Inflammatory macrophage treated with lipopolysaccharide for 1 hour (primary cell): ENCODE measurements at places on chromosomes 7 and 10.

- no peak for DNase-seq
Measured at GRCh38 chr10:74677951-74678350, 148.4 kb upstream of the KAT6B start.

DNA sequence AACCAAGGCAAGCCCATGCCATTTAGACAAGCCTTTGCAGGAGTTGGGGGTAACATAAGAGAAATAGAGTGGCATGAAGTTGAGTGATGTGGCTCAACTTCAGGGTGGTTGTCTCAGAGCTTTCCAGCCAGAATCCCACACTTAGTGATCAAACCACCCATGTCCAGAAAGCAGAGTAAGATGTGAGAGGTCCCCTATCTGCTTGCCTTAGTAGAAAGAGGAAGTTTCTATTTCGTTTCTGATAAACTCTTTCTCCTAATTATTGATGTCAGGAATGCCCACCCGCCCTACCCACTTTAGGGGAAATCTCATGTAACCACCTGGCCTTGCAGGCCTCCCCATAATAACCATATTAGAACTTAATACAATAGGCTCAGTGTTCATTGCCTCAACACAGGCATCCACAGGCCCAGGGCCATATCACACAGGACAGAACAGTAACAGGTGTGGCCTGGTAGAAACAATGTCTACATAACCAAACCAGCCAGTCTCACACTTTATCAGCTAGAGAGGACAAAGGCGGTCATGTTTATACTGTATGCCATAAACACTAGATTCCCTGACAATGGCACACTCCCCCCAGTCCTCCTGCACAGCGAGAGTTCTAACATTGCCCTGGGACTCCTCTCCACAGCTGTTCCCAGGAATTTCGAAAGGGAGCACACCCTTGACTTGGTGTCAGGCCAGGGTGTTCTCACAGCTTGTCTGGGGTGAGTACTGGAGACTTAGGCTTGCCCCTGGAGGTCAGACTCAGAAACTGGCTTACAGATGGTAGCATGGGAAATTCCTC, 364.4 kb downstream of the CXCL12 start:
- DNase-seq = no peak

GRCh38 chr10:83214136-83214535, 925.2 kb upstream of the GHITM start:
- DNase-seq = no peak

- DNase-seq = no peak
Measured at GRCh38 chr10:98384531-98385133, 30.4 kb downstream of the PYROXD2 start.

GRCh38 chr7:66640802-66641525, 12.3 kb downstream of the KCTD7 start:
- DNase-seq = no peak

GRCh38 chr10:133394801-133395221, 854 bp downstream of the MTG1 start:
- DNase-seq = no peak

GRCh38 chr10:14772399-14772798, 2.3 kb downstream of the FAM107B start:
- no peak for DNase-seq

DNA sequence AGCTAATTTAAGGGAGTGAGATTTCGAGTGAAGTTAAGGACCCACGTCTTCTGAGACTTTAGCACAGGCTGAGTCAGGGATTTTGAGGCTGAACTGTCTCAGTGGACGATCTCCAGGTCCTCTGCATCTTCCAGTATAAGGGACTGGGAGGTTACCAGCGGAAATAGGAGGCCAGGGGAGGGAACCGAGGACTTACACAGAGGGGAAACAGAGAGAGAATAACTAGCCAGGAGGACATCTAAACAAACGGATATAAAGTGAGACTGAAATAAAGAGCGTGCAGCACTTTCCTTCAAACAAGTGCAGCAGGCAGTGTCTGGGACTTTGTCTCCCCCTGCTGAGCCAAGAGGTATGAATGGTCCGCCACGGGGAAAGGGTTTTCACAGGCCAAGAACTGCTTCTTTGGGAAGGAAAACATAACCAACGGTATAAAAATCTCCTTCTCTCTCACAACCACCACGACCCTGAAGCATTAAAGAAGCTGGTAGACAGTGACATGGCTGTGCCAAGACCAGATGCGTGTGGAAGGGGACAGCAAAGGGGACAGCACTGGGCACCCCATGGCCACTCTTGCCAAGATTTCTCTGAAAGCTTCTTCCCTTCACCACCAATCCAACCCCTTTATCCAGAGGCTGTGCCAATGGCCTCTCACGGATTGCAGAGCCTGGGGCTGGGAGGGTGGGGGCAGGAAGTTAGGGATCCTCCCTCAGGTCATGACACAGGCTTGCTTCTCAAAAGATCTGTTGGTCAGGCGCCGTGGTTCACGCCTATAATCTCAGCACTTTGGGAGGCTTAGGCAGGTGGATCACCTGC, 72.0 kb downstream of the SLC37A3 start:
- peak; percentile 83 for DNase-seq

GRCh38 chr7:44366986-44367385, 41.6 kb upstream of the CAMK2B start:
- DNase-seq = peak; percentile 38

GRCh38 chr10:58765910-58766309, 253.2 kb downstream of the BICC1 start:
- no peak for DNase-seq

DNA sequence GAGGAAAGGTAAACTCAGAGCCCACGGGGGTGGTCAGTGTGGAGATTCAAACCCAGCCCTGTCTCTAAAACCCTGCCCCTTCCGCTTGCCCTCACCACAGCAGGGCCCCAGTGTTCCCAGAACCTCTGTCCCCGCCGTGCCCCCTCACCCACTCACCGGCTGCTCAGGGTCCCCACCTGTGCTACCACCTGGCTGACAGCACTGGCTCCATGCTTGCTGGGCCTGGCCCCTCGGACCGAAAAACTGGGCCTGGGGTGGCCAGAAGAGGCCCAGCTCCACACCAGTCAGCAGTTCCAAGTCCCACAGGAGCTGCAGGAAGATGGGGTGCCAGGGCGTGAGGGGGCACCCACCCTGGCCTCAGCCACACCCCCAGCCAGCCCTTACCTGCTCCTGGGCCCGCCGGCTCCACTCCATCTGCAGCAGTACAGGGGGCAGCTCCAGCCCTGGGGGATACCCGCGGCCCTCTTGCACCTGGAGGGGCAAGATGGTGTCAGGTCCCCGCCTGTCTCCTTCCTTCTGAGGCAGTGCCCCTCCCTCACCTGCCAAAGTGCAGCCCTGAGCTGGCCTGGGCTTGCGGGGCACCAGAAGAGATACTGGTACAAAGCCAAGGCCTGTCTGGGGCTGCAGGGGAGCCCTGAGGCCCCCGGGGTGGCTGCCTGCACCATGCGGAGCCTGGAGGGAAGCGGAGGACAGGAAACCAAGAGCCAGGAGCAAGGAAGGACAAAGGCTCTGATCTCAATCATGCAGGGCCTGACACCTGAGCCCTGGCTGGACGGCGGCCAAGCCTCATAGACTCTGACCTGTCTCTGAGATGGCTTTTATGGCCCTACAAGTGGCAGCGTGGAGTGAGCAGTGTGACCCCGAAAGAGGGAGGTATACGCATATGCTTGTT, 11.7 kb downstream of the ATP6V1F start:
- DNase-seq = no peak

- DNase-seq = no peak
Measured at GRCh38 chr7:78521961-78522360, 723.4 kb downstream of the PHTF2 start.

GRCh38 chr10:95558593-95559320, 2.4 kb downstream of the SORBS1 start:
- DNase-seq = no peak

- no peak for DNase-seq
Measured at GRCh38 chr7:45295222-45295621, 137.6 kb downstream of the RAMP3 start.

- DNase-seq = no peak
Measured at GRCh38 chr10:108582387-108582786, 1340.9 kb downstream of the XPNPEP1 start.

- DNase-seq = no peak
Measured at GRCh38 chr7:44187636-44188416, 1.4 kb downstream of the GCK start.

DNA sequence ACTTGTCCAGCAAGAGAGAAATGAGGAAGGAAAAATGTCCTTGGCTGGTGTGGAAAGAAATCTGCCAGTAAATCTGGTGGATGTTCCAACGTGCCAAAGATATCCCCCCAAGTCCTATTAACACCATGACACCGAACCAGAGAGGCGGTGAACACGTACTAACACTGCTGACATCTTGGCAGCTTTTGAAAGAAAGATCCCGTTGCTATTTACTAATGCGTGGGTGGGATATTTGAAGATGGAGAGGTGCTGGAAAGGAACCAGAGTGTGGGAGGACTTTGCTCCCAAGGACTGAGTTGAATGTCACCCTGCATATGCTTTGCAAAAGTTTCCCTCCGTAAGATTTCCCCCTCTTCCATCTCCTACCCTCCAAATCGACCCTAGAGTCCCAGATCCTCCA, 7.9 kb downstream of the CCDC3 start:
- DNase-seq = no peak

GRCh38 chr10:21340331-21340730, 185.2 kb downstream of the SKIDA1 start:
- no peak for DNase-seq

GRCh38 chr10:132298038-132298881, 9.5 kb downstream of the STK32C start:
- no peak for DNase-seq

GRCh38 chr10:46541017-46541661, 15.3 kb downstream of the GPRIN2 start:
- no peak for DNase-seq

DNA sequence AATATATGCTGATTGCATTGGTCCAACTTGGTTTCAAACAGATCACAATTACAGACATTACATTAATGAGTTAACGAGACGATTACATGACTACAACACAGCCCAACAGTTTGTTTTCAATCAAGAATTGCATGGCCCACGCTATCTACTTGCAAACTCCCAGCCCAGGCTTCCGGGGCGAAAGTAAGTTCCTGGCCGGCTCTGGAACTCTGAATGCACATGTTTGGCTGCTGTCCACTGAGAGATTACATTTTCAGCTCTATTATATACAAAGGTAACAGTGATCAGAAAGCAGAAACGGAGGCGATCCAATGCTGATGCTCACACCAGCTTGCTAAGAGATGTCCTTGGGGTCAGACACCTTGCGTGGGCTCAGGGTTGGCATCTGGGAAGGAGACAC, 206.3 kb downstream of the FANK1 start:
- no peak for DNase-seq

DNA sequence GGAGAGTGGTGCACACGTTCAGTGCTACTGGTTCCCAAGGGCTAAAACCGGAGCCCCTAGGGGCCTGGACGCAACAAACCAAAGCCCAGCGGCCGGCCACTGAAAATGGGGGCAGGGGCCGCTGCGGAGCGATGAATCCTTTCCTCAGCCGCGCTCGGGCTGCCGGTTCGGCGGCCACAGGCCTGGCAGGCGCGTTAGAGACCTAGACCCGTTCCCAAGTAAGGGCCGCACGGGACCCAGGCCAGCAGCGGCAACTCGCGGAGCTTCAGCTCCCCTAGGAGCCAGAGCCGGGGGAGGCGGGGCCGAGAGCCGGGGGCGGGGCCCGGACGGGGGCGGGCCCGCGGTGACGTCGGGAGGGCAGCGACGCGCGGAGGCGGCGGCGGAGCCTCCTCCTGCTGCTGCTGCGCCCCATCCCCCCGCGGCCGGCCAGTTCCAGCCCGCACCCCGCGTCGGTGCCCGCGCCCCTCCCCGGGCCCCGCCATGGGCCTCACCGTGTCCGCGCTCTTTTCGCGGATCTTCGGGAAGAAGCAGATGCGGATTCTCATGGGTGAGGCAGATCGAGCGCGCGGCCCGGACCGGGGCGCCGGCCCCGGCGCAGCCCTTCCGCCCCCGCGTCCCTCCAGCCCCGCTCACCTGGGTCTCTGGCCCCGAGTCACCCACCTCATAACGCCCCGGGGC, at the start of gene ARF5:
ARF5 (plus strand) TSS at position 393 of the 678 bp plus-strand sequence; CDS start at position 481, 88 bp downstream.
- peak; percentile 75 for DNase-seq

DNA sequence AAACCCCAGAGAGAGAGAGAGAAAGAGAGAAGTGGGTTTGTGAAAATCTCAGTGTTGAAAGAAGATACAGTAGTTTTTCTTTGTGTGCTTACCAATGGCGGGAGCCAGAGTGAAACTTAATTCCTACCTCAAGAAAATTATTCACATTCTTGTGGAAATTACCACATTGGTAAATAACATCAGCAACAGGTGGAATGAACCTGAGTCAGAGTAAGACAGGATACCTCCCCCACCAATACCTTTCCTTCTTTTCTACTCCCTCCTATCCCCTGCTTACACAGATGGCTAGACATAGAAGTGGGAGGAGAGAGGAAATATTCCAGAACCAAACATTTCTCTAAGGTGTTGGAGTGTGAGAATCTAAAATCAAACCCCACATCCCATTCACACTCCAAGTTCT, 793.9 kb downstream of the SORCS3 start:
- DNase-seq = no peak

DNA sequence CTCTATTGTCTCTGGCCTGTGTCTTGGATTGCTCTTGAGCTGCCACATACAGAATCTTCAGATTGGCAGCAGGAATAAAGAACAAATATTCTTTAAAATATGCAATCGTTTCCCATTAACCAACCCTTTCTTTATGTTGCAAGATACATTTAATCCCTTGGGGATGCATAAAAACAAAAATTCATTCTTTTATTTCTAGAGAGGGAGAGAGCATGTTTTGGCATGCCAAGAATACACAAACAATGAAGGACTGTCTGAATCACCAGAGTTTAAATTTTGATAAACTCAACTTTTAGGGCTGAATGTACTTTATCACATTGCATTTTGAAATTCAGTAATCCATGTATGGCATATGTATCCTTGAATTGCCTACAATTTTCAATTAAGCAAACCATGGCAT, 154.3 kb upstream of the SEMA3D start:
- no peak for DNase-seq

- no peak for DNase-seq
Measured at GRCh38 chr10:129882291-129883010, 81.6 kb downstream of the EBF3 start.

DNA sequence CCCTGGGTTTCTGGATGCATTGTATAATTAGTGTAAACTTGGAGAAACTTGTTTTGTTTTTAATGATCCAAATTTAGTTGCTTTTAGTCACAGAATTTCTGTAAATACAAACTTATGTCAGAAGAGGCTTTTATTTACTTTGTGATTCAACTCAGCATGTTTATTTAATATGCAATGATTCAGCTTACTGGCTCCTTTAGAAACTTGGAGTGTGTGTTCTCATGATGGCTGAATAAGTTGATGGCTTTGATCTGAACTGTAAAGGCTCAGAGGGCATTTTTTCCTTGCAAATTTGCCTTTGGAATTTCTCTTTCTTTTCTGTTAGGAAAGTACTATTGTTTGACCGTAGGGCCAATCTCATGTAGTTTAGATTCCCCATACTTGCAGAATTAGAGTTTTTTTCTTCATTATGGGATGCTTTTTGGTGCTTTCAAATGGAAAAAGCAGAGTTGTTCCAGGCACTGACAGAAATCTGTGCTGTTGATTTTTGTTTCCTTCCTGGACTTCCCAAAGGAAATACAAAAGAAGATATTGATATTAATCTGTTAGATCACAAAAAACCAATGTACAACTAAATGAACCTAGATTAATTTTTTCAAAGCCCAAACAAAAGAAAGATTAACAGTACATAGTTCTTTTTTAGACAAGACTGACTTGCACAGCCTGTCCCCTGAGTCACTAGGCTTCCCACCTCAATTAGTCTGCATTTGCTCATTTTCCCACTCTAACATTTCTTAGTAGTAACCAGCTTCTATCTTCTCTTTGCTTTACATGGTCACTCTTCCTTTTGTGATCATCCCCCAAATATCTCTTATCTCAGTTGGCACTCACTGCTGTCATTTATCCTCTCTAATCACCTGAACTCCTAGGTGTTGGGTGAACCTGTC, 96.8 kb upstream of the AGR3 start:
- DNase-seq = no peak

- no peak for DNase-seq
Measured at GRCh38 chr10:133276100-133276434, 601 bp downstream of the ADAM8 start.
